ENCODE measurements at places on chromosomes 4 and X.

GRCh38 chr4:15668566-15669435 lies 12.8 kb upstream of the FAM200B start:
- no peak for DNase-seq

DNA sequence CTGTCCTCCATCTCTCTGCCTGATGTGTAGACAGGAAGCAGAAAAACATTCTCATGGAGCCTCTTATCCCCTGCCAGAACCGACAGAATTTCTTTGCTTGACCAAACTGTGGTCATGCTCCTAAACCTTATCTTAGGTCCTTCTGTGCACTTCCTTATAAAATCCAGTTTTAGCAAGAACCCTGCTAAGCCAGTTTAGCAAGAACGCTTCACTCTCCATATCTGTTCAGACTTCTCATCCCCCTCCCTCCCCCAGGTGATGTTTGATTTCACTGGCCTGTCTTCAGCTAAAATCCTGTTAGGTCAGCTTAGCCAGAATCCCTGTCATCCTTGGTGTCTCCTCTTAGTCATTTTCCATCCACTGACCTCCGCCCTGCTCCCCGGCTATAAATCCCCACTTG lies 1130.9 kb upstream of the PRKX start:
- no peak for DNase-seq

DNA sequence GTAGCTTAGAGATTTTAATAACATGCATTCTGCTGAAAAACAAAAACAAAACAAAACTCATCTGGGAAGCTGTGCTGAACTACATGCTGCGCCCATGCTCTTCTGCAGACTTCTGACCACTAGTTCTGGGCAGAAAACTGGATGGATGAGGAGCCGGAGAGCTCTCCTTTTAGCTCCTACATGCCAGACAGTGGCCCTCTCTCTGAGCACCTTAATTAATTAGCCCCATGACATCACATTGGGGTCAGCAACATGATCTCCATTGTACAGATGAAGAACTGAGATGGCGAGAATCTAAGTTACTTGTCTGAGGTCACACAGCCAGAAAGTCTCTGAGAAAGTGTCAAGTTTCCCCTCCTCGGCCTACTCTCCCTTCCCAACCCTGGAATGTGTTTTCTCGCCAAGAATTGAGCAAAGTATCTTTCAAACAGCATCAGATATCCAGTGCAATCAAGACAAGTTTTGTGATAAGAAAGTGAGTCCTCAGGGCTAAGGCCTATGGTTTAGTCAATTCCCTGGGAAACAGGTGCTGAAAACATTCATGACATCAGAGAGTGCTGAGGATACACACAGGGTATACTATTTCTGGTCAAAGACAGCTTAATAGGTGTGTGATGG lies 21.6 kb downstream of the SCD5 start:
- DNase-seq, result peak; percentile 37

- peak; percentile 42 for DNase-seq
Measured at GRCh38 chr4:112284662-112285411, 867 bp downstream of the TIFA start.

DNA sequence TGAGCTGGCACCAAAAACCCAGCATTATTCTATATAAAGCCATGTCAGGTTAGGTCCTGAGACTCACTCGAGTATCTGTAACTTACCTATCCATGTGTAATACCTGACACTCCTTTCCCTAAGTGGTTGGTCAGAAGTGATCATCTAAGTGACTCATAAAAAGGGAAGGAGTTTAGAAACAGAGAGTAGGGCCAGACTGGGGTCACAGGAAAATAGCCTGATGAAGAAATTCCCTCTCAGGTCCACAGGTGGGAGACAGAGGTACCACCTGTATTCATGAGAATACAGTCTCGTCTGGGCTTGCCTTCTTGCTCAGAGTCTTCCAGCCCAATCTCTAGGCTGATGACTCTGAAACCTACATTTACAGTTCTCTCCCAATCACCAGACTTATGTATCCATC lies 161.8 kb upstream of the MAP3K15 start:
- DNase-seq, result peak; percentile 75

- DNase-seq, result no peak
Measured at GRCh38 chr4:3785292-3785565, 19.0 kb downstream of the ADRA2C start.

DNA sequence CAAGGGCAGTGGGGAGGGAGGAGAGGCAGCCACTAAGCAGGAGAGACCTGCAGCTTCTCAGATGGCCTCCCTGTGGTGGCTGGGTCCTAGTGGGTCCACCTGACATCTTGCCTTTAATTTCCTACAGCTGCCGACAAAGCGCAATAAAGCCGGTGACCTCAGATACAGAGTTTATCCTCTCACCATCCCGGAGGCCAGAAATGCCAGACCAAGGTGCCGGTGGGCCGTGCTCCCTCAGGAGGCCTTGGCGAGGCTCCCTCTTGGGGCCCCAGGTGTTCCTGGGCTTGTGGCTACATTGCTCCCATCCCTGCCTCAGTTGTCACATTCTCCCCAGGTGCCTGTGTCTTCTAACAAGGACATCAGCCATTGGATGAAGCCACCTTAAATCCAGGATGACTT lies 103.0 kb downstream of the ADRA2C start:
- DNase-seq, result no peak

DNA sequence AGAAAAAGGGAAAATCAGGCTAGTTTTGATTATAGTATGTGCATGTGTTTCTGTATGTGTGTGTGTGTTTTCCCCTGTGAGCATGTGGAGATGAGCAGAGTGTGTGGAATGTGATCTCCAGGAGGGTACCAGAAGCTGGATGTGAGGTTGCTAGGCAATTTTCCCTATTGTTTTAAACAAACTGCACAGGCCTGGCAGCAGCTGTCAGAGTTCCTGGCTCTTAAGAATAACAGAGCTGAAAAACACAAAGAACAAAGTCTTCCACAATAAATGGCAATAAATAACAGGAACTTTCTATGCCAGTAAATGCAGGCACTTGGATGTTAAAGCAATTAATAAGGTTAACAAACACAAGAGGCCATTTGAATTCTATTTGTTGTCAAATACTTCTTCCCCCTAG lies 344.6 kb upstream of the CTSO start:
- no peak for DNase-seq

- peak; percentile 40 for DNase-seq
Measured at GRCh38 chr4:101953949-101954348, 163.4 kb downstream of the BANK1 start.

- no peak for DNase-seq
Measured at GRCh38 chrX:153816831-153817690, 13.3 kb downstream of the PDZD4 start.

GRCh38 chr4:128424527-128425497 lies 137.2 kb upstream of the PGRMC2 start:
- DNase-seq, result peak; percentile 31

- peak; percentile 87 for DNase-seq
Measured at GRCh38 chrX:102976793-102977495, 39.9 kb downstream of the RAB40AL start.

- no peak for DNase-seq
Measured at GRCh38 chr4:126798214-126798613, 834.5 kb upstream of the INTU start.

DNA sequence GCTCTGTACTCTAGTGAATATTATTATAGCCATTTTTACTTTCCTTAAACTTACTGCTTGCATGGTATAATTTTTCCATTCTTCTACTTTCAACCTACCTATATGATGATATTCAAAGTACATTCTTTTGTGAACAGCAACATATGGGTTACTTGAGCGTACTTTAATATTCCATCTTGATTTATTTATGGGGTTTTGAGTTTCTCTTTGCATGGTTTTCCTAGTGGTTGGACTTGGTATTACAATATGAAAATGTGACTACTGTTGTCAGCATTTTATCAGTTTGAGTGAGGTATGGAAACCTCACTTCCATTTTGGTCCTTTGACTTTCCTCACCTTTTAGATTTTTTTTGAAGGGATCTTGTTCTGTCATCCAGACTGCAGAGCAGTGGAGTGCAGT lies 35.9 kb downstream of the ADGRG4 start:
- DNase-seq, result peak; percentile 14

- no peak for DNase-seq
Measured at GRCh38 chr4:126130215-126130614, 815.5 kb downstream of the FAT4 start.

DNA sequence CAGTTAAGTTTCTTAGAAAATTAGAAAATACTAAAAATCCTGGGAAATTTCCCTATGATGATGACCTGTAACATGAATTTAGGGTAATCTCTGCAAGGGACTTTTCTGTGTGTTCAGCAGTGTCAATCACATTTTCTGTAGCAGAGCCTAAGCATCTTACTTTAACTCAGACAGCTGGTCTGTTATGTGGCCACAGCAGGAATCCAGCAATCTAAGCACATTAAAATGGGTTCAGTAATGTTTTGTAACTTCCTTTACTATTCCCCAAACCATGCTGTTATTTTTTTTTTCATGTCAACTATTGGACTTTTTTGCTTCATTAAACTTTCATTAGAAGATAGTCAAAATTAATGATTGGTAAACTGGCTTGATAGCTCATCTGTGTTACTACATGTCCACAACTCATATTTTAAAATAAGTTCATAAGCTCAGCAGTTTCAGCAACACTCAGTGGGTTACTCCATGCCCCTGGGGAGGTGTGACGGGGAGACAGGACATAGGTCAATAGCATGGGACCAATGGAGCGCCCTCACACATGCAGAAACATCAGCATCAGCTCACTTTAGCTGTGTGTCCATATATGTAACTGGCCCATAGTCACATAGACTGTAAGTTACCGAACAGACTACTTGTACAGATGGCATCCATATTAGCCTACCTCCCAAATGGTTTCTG lies 168.0 kb upstream of the PACRGL start:
- DNase-seq, result no peak

DNA sequence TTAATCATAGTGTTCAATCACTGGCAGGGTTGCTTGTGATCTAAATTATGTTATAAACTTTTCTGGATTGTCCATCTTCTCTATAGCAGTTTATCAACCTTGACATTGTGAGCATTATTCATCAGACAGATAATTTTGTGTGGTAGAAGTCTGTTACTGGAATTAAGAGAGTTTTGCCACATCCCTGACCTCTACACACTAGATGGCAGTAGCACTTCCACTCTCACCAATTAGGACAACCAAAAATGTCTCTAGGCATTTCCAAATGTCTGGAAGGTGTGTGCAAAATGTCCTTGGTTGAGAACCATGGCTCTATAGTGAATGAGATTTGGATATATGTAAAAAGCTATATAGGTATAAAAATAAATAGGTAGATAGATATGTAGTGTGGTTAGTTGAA lies 324.1 kb upstream of the FAM47C start:
- DNase-seq, result peak; percentile 30

DNA sequence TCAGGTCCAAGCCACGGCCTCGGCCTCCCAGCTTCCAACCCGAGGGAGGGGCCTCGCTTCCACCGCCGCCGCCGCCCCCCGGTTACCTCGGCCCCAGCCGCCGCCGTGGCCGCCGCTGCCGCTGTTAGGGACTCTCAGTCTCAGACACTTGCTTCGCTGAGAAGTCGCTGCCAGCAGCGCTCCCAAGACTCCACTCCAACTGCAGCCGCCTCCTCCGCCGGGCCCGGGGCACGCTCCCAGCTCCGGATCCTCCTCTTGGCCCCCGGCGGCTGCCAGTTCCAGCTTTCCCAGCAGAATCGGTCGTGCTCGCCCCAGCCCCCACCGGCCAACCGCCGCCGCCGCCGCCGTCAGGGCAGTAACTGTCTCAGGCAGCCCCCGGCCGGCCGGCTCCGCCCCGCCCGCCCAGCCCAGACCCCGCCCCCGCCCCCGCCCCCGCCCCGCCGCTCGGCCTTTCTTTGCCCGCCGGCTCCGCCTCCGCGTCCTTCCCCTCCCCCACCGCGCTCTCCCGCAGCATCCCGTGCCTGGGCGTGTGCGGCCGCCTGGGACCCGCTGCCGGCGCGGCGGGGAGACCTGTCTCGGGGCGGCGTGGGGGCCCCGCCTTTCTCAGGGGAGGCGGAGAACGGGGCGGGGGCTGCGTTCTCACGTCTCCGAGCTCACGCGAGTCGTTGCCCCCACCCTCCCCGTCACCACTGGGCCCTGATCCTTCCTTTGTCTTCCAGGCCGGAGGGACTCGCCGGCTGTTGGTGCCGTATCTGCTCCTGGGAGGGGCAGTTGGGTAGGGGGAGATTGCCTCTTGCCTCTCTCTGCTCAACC lies at the start of gene ANKRD50:
TSS of gene ANKRD50 (minus strand) at position 361 of the 813 bp plus-strand sequence. CDS start 2,221 bp downstream, outside the sequence.
- DNase-seq, result peak; percentile 93

DNA sequence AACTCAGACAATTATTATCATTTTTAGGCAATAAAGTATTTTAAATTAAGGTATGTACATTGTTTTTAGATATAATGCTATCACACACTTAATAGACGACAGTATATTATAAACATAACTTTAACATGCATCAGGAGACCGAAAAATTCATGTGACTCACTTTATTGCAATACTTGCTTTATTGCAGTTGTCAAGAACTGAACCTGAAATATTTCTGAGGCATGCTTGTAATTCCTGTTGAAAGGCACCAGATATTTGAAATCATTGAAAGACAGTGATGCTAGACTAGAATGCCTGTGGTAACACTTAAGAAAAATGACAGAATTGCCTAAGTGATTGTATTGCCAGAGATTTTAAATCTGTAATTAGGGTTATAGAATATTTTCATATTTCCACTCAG lies 175.6 kb upstream of the MAGEB2 start:
- DNase-seq, result no peak

DNA sequence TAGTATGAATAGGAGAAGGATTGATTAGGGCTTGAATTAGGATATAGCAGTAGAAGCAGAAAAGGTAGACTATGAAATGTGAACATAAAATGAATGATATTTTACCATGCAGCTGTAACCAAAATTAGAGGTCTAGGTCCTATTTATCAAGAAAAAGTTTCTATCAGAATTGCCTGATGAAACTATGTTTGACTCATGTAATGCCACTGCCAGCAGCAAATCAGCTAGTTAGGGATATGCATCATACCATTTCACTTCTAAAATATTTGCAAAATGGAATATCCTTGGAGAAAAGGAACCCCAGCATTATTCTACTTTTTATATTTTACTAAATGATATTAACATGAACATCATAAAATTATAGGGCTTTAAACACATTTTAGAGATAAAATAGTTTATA lies 188.4 kb downstream of the WDFY3 start:
- DNase-seq, result no peak

GRCh38 chr4:24252121-24252520 lies 332.2 kb downstream of the DHX15 start:
- no peak for DNase-seq

GRCh38 chr4:924107-925096 lies 7.7 kb downstream of the GAK start:
- no peak for DNase-seq
